Kidney epithelial cell (primary cell): ENCODE measurements at places on chromosomes 5 and 9.
A peak's percentile ranks its signal among the peaks of the same experiment; 100 is the strongest.

DNA sequence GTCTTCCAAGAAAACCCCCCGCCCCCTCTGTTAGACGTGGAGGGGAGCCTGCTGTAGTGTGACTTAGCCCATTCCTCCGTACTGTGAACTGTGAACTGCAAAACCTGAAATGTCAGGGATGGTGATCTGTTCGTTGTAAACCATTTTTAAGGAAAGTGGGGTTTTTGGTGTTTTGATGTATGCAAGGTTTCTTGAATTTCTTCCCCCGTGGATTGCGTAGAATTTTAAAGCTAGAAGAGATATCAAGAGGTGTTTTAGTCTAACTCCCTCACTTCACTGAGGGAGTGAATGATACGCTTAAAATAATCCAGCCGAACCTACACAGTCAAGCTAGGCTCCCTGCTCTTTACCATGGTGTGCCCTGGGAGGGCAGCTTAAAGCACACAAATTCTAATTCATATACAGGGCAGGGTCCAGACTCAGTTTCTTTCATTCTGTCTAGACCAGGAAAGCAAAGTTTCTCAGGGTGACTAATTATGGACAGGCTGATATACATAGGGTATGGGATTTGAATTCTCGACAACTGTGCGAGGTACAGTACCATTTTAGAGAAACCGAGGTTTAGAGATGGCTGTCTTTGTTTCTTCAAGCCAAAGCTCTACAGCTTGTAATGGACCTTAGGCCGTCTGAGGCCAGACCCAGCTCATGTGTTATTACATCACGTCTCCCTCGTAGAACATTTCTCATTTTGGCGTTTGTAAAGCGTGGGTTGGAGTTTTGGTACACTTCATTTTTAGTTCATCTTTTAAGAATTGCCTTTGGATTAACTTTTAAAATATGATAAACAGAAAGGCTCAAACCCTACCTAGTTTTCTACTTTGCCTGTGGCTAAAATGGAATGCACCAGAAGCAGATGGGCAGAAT, 2.7 kb downstream of the PTGER4 start:
- no peak for DNase-seq

GRCh38 chr5:40240111-40240510, 439.6 kb upstream of the PTGER4 start:
- no peak for DNase-seq

DNA sequence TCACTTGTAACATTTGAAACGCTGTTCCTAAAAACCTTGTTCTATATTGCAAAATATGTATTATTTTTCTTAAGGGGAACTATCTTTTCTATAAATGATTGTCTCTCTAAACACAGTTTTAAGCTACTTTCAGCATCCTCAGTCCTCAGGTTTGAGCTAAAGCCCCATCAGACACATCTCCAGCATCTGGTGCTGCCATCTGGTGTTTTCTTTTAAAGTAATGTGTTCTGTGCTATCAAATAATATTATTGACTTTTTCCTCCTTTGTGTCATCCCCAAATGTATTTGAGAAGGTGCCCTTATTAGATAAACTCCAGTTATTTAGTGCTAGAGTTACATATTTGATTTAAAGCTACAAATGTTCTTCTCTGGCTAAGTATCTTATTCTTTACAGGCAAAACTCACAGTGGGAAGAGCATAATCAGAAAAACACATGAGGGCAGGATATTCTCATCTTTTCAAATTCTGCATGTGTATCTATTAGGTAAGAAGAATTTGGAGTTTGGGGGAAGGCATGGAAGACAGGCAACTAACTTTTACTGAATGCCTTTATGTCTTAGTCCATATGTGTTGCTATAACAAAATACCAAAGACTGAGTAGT, 27.5 kb downstream of the ZNF474 start:
- DNase-seq: no peak

- DNase-seq: peak; percentile 19
Observed at GRCh38 chr5:134289509-134290113, 63.7 kb upstream of the PPP2CA start.

DNA sequence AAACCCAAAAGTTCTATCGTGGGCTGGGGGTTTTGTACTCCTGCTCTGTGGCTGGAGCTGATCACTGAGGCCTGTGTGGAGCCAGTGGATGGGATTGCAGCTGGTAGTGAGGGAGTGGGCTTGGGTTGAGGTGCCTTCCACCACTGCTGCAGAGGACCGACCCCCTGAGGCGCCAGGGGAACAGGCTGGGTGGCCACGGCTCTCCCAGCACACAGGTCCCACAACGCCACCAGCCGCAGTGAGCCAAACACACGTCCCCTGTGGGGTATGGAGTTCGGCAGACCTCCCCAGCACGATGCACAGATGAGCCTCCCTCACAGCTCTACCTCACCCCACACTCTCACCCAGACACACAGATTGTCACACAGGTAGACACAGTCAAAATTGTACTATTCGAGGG, 109.1 kb downstream of the DAB2IP start:
- DNase-seq: no peak

- no peak for DNase-seq
Observed at GRCh38 chr9:129932303-129933151, 97.3 kb downstream of the USP20 start.

- no peak for DNase-seq
Observed at GRCh38 chr5:132209901-132210545, 17.6 kb downstream of the P4HA2 start.

DNA sequence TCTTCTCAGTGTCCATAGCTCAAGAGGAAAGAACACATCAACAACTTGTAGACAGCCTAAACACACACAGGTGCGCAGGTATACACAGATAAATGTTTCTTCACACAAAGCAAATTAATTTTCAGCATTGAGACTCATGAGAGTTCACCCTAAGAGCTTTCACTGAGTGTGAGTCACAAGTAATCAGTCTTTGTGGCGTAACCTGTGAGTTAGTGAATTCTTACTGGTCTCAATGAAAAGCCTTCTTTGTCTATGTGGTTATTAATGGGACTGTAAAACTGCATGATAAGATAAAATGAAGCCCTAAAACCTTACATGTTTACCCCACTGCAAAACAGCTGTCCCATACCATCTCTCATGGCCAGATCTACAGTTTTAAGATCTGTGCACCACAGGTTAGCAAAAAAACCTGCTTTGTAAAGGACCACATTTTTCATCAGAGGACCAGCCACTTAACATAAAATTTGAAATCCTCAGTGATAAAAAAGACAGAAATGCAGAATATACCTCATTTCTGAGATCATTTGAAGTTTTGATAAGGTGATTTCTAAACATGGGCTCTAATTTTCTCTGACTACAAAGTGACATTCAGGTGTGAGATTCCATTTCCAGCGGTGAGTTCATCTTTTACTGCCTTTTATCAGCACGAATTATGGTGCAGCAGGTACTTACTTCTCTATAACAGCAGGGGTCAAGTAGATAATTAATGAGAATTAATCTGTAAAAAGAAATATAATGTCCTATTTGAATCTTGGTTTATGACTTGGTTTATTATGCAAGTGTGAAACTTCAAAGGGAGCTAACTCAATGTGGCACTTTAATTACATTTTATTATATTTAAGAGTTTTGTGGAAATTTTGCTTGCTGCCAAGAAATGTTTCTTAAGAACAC, 335.7 kb upstream of the PIK3R1 start:
- peak; percentile 5 for DNase-seq

DNA sequence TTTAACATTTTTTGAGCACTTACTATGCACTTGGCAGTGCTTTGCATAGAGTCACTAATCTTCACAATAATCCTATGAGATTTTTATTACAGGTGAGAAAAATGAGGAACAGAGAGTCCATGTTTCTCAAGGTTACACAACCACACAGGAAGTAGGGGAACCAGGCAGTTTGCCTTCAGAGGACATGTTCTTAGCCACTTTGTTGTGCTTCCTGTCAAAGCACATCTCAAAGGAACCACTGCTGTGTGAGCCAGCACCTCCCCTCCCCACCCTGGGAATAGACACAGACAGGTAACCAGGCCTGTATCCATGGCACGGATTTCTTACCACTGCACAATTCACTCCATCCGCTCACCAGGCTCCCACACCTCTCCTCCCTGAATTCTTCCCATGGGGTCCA, 6.3 kb upstream of the DNAJB5 start:
- no peak for DNase-seq

- no peak for DNase-seq
Observed at GRCh38 chr5:96072138-96072790, 110.6 kb upstream of the ELL2 start.

DNA sequence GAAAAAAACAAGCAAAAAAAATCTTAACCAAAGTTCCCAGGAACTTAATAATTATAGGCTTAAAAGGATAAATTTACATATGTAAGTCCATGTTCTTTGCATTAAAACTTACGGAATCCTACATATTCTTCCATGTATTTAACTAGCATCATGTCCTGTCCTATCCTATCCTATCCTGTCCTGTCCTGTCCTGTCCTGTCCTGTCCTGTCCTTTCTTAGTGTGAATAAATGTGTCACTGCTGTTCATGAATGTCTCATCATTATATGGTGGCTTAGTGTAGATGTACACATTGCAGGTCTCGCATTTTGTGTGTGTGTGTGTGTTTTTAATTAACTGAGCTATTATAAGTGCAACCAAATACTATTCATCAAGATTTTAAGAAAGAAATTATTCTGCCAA, 90.0 kb downstream of the TMEM167A start:
- DNase-seq: no peak

GRCh38 chr5:168550656-168551055, 21.6 kb downstream of the FBLL1 start:
- DNase-seq: no peak

- peak; percentile 77 for DNase-seq
Observed at GRCh38 chr5:34499001-34499734, 157.0 kb upstream of the RAI14 start.

DNA sequence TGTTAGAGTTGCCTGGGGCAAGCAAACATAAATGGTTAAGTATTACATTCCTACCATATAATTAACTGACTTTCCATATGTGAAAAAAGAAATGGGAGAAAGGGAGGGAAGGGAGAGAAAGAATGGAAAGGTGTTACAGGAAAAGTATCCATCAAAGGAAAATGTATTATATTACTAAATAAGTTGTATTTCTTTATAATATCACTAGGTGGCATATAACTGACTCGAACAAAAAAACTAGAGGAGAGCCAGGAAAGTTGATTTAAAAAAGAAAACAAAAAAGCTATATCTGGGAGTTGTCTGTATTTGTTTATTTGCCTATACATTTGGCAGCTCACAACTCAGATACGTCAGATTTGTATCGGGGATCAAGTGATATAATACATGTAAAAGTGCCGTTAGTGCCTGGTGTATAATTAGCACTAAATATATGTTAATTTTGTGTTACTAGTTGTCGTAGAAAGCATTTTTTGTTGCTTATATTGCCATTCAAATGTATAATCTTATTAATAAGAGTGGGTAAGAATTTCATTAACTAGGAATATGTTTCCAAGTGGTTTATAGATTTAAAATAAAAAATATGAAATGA, 59.6 kb upstream of the ADAMTS19 start:
- DNase-seq: no peak

DNA sequence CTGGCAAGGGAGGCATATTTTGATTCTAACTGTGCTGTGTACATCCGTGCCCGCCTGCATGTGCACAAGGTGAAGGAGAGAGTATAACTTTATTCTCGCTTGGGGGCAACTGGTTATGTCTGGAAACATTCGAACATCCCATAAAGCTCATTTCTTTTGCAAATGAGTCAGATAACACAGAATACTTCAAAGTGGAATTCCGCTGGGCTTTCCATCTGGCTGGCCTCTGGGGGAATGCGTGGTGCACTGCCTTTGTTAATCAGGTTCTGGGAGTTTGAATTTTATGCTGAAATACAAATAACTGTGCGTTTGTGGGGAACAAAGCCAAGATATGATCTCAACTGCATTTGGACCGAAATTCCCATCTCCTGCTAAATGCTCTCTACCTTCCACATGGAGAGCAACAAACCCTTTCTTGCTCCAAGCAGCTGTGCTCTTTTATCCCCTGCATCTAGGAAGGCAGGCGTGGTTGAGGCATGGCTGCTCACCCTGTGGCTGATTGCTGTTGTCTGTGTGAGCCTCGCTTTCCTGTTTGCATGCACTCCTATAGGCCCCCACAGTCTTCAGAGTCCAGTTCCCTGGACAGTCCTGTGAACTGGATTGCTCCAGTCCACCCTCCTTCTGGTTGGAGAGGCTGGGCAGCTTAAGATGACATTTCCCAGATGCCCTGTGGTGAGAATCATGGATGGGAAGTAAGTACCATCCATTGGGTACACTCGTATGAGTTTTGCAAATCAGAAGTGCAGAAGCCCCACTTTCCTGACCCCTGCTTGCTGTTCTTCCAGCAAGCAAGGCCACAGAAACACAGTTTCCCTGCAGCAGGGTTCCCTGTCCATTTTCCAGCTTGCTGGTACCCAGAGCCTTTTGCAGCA, 82.9 kb upstream of the ALDH1B1 start:
- DNase-seq: peak; percentile 21

DNA sequence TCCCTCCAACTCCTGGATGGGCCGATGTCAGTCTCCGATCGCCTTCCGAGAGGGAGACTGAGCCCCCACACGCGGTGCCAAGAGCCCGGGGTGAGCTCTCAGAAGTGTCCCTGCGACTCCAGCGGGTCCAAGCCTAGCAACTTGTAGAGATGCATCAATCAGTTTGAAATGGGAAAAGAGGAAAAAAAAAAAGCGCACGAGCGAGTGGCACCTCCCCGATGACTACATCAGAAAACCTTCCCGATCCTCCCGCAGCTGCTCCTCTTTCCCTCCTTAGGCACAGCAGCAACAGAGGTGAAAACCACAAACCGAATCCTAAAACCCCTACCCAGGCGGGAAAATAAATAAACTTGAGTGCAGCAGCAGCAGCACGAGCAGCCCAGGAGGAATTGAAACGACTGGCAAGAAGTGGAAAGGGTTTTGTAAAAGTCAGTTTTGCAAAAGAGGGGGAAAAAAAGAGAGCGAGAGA, 1.0 kb upstream of the EFNA5 start:
- peak; percentile 64 for DNase-seq

DNA sequence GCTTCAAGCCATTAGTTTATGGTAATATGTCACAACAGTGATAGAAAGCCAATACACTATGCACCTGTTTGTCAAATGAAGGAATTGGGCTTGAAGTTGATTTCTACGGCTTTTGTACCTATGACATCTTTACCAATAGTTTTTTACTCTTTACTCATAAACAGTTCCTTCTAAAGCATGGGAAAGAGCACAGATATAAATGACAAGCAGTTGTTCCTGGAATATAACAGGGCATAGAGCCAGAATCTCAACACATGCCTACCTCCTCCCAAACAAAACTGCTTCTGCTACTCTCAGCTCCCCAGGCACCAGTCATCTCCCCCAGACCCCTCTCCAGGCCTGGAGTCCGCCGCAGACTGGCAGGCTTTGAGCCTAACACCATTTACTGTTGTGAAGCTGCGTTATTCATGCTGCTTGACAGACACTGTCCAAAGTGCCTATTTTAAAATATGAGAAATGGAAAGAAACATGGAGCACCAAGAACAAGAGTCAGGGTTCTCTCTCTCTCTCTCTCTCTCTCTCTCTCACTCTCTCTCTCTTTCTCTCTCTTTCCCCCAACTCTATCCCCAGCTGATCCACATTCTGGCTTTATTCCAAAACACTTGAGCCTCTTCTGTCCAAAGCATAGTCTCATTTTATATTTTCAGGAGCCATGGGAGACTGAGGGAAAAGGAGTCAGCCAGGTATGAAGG, 111.6 kb downstream of the ADRB2 start:
- no peak for DNase-seq
